Tongue (tissue), 3 donors: ENCODE measurements at places on chromosomes 16 and 17. TPM values are rescaled to one million over a fixed set of nuclear protein-coding genes. Genes with fewer than 3 reads are reported as not detected.

AATK gene
- total RNA-seq, result 11.1 TPM

TPSG1 gene
- not detected for total RNA-seq

TEDC2 gene
- 3.4 TPM for total RNA-seq

ABI3 gene
- 4.5 TPM for total RNA-seq

KRT31 gene
- 6.1 TPM for total RNA-seq

TVP23A gene
- 1.2 TPM for total RNA-seq

SLFN12 gene
- total RNA-seq, result 16.0 TPM

PTX4 gene
- 1.5 TPM for total RNA-seq

ZG16 gene
- not detected for total RNA-seq

ZP2 gene
- 2.1 TPM for total RNA-seq

ZSCAN10 gene
- total RNA-seq, result not detected

GUCY2D gene
- total RNA-seq, result not detected

HOXB4 gene
- 0.92 TPM for total RNA-seq

DHRS7C gene
- 115 TPM for total RNA-seq

RHOT2 gene
- 34.8 TPM for total RNA-seq

TADA2A gene
- total RNA-seq, result 23.4 TPM

CDH8 gene
- total RNA-seq, result 9.4 TPM

CDRT15 gene
- total RNA-seq, result not detected

VMO1 gene
- 13.1 TPM for total RNA-seq

GRAP gene
- total RNA-seq, result 8.1 TPM

MYH1 gene
- 15.4 TPM for total RNA-seq

PPP1R1B gene
- total RNA-seq, result 7.1 TPM

ZNF23 gene
- 13.3 TPM for total RNA-seq

KRTAP2-1 gene
- total RNA-seq, result not detected

SMIM5 gene
- 5.9 TPM for total RNA-seq

ZNF764 gene
- 8.0 TPM for total RNA-seq

EVI2A gene
- 1.4 TPM for total RNA-seq

FN3K gene
- 8.4 TPM for total RNA-seq

CA7 gene
- not detected for total RNA-seq

MT2A gene
- 3.0 TPM for total RNA-seq

SERPINF2 gene
- not detected for total RNA-seq

RARA gene
- 33.3 TPM for total RNA-seq

CACNA1H gene
- 40.3 TPM for total RNA-seq

CACNB1 gene
- 147 TPM for total RNA-seq

MPV17L gene
- 14.8 TPM for total RNA-seq

KRT33B gene
- 0.21 TPM for total RNA-seq

CCDC78 gene
- 1.4 TPM for total RNA-seq

BRIP1 gene
- total RNA-seq, result 6.5 TPM
